ENCODE measurements at places on chromosomes 13 and 19. TPM values are rescaled to one million over a fixed set of nuclear protein-coding genes. Genes with fewer than 3 reads are reported as not detected.

- DNase-seq, result peak; percentile 70
Measured at GRCh38 chr19:5292822-5293611, 47.6 kb downstream of the PTPRS start.

GRCh38 chr13:113112893-113113845 is 7.6 kb downstream of the F7 start:
- no peak for DNase-seq

GRCh38 chr13:35848336-35849255 is 282.6 kb downstream of the DCLK1 start:
- peak; percentile 69 for DNase-seq

GRCh38 chr13:57992416-57992815 is 360.9 kb downstream of the PCDH17 start:
- DNase-seq, result no peak

DNA sequence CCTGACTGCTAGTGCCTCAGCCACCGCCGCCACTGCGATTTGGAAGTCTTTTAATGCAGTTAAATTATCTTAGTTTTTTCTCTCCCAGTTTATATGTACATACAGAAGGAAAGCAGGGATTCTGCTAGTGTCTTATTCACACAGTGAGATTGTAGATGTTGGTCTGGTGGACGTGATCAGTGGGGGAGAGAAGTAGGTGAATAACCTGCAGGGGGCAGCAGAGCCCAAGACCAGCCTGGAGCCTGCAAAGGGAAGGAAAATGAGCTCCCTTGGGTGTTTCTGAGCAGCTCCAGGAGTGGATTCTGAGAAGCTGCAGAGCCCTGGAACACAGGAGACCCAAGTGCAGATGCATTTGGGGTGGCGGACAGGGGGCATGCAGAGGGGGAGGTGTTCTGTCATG is 26.3 kb downstream of the ZNF844 start:
- DNase-seq, result peak; percentile 70

DNA sequence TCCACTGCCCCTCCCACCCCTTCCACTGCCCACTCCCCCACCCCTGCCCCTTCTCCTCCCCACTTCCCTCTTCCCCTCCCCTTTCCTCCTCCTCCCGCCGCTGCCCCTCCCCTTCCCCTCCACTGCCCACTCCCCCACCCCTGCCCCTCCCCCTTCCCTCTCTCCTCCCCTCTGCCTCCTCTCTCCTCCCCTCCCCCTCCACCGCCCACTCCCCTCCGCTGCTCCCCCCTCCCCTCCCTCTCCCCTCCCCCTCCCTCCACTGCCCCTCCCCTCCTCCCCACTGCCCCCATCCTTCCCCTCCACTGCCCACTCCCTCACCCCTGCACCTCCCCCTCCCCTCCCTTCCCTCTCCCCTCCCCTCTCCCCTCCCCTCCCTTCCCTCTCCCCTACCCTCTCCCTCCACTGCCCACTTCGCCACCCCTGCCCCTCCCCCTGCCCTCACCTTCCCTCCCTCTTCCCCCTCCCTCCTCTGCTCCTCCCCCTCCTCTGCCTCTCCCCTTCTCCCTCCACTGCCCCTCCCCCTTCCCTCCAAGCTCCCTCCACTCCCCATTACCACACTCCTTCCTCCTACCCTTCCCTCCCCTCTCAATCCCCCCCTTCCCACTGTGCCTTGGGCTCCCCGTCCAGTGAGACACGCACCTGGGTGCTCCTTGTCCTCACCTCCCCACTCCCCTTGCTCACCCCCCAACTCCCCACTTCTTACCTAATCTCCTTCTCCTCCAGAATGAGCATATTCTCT is 21.9 kb downstream of the ATP8B3 start:
- no peak for DNase-seq

DNA sequence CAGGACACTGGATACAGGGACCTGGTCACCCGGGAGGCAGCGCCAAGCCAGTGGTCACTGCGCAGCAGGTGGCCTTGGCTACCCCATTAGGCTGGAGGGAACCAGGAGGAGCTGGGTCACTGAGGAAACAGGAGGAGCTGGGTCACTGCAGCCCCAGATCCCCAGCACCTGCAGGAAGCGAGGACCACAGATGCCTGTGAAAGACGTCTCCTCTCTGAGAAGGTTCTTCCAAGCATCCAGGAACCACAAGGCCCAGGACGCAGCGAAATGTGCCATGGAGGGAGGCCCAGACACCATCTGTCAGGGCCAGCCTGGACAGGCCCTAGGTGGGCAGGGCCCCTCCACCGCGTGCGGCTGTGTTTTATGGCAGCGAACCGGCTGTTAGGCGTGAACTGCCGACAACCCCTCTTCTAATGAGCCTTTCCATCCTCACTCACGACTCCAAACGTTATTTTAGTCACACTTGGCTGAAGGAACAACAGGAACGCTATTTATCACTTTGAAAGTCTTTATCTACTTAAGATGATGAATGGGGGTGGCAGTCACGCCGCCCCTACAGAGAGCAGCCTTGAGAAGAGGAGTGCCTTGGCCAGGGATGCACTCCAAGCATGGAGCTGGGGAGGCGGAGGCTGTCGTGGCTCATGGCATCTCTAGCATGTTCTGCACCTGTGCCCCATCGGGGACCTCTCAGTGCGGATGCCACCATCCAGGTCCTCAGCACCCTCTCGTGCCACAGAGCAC is 53.3 kb downstream of the CEBPG start:
- DNase-seq, result no peak

DNA sequence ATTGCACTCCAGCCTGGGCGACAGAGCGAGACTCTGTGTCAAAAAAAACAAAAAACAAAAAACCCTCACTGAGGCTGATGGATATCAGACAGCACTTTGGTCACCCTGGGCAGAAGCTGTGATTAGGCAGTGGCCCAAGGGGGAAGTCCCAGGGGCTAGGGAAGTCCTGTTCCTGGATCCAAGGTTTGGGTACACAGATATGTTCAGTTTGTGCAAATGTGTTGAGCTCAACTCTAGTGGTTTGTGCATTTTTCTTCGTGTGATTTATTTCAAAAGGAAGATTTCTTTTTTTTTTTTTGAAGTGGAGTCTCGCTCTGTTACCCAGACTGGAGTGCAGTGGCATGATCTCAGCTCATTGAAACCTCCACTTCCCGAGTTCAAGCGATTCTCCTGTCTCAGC is 12.3 kb downstream of the MEF2B start:
- no peak for DNase-seq

DNA sequence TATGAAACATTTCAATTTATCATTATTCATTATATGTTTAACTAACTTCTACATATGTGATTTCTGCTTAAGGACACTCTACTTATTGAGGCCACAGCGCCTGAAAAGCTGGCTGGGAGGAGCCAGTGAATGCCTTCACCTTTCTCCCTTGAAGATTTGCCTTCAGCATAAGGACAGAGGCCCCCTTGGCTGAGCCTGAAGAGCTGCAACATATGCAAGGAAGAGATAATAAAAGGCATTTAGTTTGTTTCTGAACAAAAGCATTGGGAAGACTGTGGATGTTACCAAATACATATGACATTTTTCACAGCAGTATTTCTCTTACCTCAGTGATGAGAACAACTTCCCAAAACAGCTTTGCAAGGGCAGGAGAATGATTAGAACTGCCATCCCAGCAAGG is 92.1 kb downstream of the ABCC4 start:
- DNase-seq, result no peak

The HSPB6 gene
- 713 TPM for total RNA-seq

The REEP6 gene
- 2.8 TPM for total RNA-seq

The SSC5D gene
- 10.7 TPM for total RNA-seq

The CNN1 gene
- total RNA-seq, result 2.2 TPM
